ENCODE measurements at places on chromosomes 1 and 21.

- no peaks in the 10 kb centered on the region for H3K27me3 ChIP-seq
- DNase-seq: no peak
- no peak overlapping the region for H3K4me3 ChIP-seq
- no peaks in the 10 kb centered on the region for H3K36me3 ChIP-seq
- H3K27ac ChIP-seq: no peak overlapping the region
Measured at GRCh38 chr1:194194724-194195123, 1008.3 kb upstream of the B3GALT2 start.

DNA sequence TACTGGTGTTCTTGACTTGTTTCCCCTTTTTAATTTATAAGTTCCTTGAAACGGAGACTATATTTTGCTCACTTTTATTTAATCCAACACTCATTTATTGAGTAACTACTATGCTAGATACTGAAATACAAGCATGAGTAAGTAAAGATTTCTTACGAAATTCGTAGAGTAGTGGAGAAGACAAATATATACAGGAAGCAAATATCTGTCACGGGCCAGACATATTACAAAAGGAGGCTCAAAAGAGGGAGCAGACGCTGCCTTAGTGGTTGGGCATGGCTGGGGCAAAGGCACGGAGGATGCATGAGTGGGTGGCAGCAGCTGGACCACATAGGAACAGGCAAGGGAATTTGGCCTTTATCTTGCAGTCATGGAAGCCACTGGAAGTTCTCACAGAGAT, 6.8 kb downstream of the NCF2 start:
- H3K27me3 ChIP-seq: no peaks in the 10 kb centered on the region
- H3K27ac ChIP-seq: no peak overlapping the region
- H3K4me1 ChIP-seq: peaks cover 9% of the 10 kb centered on the region
- H3K36me3 ChIP-seq: no peaks in the 10 kb centered on the region

DNA sequence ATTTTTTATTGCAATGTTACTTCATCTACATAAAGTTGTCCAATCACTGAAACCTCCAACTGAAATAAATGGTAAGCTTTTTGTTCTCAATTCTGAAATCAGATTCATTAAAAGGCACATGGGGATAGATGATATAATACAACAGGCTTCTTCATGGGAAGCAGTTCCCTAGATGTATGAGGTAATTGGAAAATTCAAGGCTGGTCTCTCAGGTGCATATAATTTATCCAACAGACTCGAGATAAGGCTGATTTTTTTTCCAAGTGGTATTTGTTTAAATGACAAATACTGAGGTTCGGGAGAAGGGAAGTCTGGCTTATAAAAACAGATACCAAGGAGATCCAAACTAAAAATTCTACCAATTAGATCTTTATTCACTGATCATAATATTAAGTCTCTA, 14.2 kb downstream of the TRIM45 start:
- no peak overlapping the region for H3K27ac ChIP-seq

DNA sequence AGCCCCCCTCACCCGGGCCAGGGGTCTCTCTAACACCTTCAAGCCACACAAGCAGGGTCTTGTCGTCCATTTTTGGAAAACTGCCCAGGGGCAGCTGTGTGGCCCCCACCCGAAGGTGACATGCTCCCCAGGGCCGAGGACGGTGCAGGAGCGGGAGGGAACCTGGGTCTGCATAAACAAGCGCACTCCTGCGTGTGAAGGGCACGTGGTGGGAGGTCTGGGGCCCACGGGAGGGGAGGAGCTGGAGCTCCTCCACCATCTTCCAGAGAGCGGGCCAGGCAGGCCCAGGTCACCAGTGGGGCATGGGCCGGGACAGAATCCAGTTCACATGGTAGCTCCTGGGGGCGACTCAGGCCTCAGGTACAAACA, 16.5 kb downstream of the CFAP74 start:
- H3K4me3 ChIP-seq: no peak overlapping the region
- H3K27me3 ChIP-seq: peaks cover 11% of the 10 kb centered on the region
- no peaks in the 10 kb centered on the region for H3K36me3 ChIP-seq
- H3K27ac ChIP-seq: no peak overlapping the region
- DNase-seq: no peak

DNA sequence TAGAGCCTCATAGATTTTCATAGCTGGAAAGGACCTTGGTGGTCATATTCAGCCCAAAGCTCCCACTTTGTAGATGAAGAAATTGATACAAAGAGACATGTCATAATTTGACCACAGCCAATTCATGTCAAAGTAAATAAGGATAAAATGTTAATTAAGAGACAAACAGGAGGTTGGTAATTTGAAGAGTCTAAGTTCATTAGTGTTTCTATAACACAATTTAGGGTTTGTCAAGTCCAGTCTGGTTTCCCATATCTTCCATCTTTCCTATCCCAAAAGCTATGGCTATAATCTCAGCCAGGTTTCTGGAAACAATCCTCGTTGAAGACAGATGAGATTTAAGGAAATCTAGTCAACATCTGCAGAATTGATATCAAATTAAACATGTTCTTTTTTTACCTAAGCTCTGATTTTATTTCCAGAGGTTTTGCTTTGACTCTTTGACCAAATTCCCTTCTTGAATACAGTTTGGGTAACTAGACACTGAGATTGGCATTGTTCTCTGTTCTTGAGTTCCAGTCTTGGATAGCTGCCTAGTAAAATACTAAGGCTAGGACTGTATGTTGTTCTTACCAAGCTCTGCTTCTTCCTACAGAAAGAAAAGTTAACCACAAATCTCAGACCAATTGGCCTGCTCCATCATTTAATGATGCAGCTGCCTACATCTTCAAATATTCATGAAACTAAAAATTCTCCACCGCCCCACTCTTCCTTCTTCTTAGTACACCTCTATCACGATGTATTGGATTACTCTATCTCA, 62.0 kb downstream of the SLC44A5 start:
- no peaks in the 10 kb centered on the region for H3K4me1 ChIP-seq
- H3K36me3 ChIP-seq: no peaks in the 10 kb centered on the region
- no peaks in the 10 kb centered on the region for H3K27me3 ChIP-seq
- H3K27ac ChIP-seq: no peak overlapping the region

GRCh38 chr1:21618561-21619374, 50.4 kb downstream of the RAP1GAP start:
- H3K36me3 ChIP-seq: no peaks in the 10 kb centered on the region
- H3K27ac ChIP-seq: no peak overlapping the region
- DNase-seq: no peak
- peaks cover 8% of the 10 kb centered on the region for H3K4me1 ChIP-seq
- peaks cover 10% of the 10 kb centered on the region for H3K27me3 ChIP-seq
- H3K4me3 ChIP-seq: no peak overlapping the region

GRCh38 chr1:108878678-108879077, 1.9 kb downstream of the GPSM2 start:
- H3K4me3 ChIP-seq: no peak overlapping the region
- no peak for DNase-seq
- H3K27me3 ChIP-seq: no peaks in the 10 kb centered on the region
- H3K27ac ChIP-seq: no peak overlapping the region
- H3K4me1 ChIP-seq: peaks cover 16% of the 10 kb centered on the region
- H3K36me3 ChIP-seq: no peaks in the 10 kb centered on the region

GRCh38 chr1:40926441-40926840, 53.1 kb upstream of the CTPS1 start:
- no peak overlapping the region for H3K4me3 ChIP-seq
- H3K36me3 ChIP-seq: no peaks in the 10 kb centered on the region
- no peak for DNase-seq
- H3K4me1 ChIP-seq: no peaks in the 10 kb centered on the region

GRCh38 chr1:27487966-27488884, 1.7 kb downstream of the WASF2 start:
- H3K27ac ChIP-seq: peak overlapping the region; percentile 73
- H3K4me1 ChIP-seq: peaks cover 36% of the 10 kb centered on the region
- H3K27me3 ChIP-seq: no peaks in the 10 kb centered on the region
- no peak for DNase-seq
- peaks cover 9% of the 10 kb centered on the region for H3K36me3 ChIP-seq

DNA sequence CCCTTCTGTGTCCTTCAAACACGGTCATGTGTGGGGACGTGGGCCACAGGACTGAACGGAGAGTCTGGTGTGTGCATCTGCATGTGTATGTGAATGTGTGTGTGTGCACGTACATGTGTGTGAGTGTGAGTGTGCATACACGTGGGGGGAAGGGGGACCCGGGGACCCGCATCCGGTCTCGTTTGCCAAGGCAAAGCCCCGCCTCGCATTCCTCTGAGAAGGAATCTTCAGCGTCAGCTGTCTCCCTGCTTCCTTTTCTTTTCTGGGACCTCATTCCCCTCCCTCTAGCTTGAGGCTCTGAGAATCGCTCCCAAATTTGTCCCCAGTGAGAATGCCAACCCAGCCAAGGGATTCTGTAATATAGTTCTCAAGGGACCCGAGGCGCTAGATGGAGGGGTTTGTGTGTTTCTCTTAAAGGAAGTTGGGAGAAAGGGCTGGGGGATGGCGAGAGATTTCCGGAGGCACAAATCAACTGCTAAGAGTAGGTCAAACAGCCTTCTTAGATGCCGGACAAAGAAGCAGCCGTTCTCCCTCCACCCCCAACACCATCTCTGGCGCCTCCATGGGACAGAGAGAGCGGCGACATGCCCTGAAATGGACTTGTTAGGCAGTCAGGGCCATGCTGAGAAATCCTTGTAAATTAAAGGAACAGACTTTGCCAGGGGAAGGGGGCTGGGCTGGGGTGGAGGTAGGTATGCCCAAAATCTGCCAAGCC, 6.6 kb downstream of the IFFO2 start:
- peak overlapping the region; percentile 95 for H3K27ac ChIP-seq
- peaks cover 4% of the 10 kb centered on the region for H3K36me3 ChIP-seq
- H3K4me3 ChIP-seq: peak overlapping the region; percentile 50
- DNase-seq: no peak
- peaks cover 100% of the 10 kb centered on the region for H3K4me1 ChIP-seq

DNA sequence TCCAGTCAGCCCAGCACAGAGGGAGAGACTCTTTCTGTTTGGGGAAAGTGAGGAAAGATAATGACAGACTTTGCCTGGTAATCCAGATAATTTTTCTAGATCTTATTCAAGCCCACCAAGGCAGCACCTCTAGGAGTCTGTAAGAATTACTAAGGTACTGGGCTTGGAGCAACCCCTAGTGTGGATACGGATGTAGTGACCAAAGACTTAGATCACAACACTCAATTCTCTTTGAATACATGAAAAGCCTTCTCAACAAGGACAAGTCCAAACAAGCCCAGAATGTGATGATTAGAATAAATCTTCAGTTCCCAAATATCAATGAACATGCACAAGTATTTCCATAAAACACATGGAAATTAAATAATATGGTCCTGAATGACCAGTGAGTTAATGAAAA, 206.9 kb downstream of the MRPL39 start:
- no peaks in the 10 kb centered on the region for H3K27me3 ChIP-seq
- H3K36me3 ChIP-seq: no peaks in the 10 kb centered on the region
- H3K4me3 ChIP-seq: no peak overlapping the region

GRCh38 chr1:210907251-210907805, 226.6 kb downstream of the KCNH1 start:
- peaks cover 9% of the 10 kb centered on the region for H3K27me3 ChIP-seq
- no peaks in the 10 kb centered on the region for H3K4me1 ChIP-seq
- no peak for DNase-seq
- no peak overlapping the region for H3K4me3 ChIP-seq

- no peaks in the 10 kb centered on the region for H3K4me1 ChIP-seq
- H3K36me3 ChIP-seq: no peaks in the 10 kb centered on the region
- H3K4me3 ChIP-seq: no peak overlapping the region
- H3K27ac ChIP-seq: no peak overlapping the region
- no peaks in the 10 kb centered on the region for H3K27me3 ChIP-seq
Measured at GRCh38 chr1:57605933-57606332, 182.1 kb upstream of the DAB1 start.

GRCh38 chr1:206796981-206797402, 24.7 kb upstream of the IL10 start:
- no peaks in the 10 kb centered on the region for H3K27me3 ChIP-seq
- DNase-seq: no peak
- H3K36me3 ChIP-seq: no peaks in the 10 kb centered on the region
- H3K4me1 ChIP-seq: peaks cover 67% of the 10 kb centered on the region
- H3K27ac ChIP-seq: no peak overlapping the region

DNA sequence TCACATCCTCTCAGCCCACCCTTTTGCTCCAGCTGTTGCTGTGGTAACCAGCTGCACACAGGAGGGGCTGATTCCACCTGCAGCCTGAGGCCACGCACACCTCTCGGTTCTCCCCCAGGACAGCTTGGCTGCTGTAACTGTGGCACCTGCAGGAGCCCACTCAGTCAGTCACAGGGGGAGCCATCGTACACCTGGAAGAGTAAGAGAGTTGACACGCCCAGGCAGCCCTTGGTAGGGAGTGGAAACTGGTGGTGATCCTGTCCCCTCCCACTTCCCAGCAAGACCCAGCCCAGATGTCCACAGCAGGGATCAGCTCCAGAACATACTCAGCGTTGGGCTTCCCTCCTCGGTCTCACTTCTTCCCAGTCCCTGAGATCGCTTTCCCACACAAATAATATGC, 32.2 kb upstream of the BACE2 start:
- no peak for DNase-seq
- H3K4me1 ChIP-seq: no peaks in the 10 kb centered on the region
- H3K36me3 ChIP-seq: no peaks in the 10 kb centered on the region
- no peaks in the 10 kb centered on the region for H3K27me3 ChIP-seq
- H3K27ac ChIP-seq: no peak overlapping the region

- no peaks in the 10 kb centered on the region for H3K36me3 ChIP-seq
- no peak overlapping the region for H3K4me3 ChIP-seq
- no peak overlapping the region for H3K27ac ChIP-seq
- DNase-seq: peak; percentile 60
Measured at GRCh38 chr1:27605796-27606707, 2.1 kb upstream of the AHDC1 start.

DNA sequence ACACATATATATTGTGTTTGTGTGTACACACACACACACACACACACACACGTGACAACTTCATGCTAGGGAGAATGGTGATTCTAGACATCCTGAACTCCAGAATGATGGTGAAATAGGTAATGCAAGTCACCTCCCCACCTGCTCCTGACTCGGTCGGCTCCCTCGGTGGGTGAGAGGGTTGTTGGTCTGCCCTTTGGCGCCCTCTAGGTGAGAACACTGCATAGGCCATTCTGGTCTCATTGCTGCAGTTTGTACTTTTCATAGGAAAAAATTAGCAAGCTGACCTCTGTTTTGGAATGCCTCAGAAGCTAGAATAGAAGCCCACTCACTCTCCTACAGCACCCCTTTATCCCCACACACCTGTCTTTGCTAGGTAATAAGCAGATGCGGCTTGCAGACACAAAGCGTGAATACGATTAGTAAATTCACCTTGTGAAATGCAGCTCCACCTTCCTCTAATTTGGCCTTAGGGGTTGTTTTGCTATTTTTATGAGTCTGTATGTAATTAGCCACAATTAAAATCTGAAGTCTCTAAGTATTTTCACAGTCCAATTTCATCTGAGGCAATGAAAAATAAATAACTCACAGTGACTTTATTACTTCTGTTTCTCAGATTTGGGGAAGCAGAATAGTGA, 130.0 kb upstream of the KCNJ15 start:
- DNase-seq: peak; percentile 51
- H3K4me1 ChIP-seq: no peaks in the 10 kb centered on the region
- peaks cover 4% of the 10 kb centered on the region for H3K27me3 ChIP-seq
- no peak overlapping the region for H3K27ac ChIP-seq
- H3K4me3 ChIP-seq: no peak overlapping the region

Data from CD4-positive, alpha-beta T cell (primary cell).